EH (cell line): ENCODE measurements at places on chromosomes 1 and 21.

- no peak for DNase-seq
Observed at GRCh38 chr1:82090104-82090503, 289.4 kb downstream of the ADGRL2 start.

DNA sequence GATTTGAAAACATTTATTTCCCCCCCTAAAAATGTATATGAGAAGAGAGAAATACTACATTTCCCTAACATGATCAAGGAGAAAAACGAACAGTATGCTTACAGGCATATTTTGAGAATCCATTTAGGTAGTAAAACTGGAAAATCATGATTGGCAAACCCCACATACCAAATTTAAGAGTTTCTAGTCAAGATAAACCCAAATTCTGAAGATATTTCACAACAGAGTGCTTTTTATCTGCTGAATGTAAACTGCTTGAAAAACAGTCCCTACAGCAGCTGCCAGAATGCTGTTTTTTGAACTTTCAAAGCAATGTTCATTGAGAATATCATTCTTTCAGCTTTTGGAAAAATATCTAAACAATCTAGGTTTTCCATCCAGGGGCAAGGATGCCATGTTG is 31.0 kb downstream of the ASH1L start:
- DNase-seq, result peak; percentile 19

GRCh38 chr1:14826172-14826636 is 227.7 kb downstream of the KAZN start:
- peak; percentile 61 for DNase-seq

DNA sequence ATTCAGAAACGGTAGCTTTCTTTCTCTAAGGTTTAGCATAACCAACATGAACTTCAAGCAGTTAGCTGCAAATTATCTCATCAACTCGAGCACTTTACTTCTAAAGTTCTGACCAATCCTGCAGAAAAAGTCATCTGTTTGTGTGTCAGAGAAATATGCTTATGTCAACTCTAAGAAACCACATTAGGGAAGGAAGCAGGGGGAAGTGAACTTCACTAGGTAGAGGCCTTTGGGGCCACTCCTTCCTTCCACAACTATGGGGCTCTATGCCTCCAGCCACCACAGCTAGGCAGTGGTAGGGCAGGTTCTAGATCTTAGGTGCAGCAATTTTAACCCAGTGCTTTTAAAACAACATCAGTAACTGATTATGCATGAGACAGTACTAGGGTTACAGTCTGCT is 375.9 kb downstream of the DSCAM start:
- DNase-seq, result peak; percentile 9

DNA sequence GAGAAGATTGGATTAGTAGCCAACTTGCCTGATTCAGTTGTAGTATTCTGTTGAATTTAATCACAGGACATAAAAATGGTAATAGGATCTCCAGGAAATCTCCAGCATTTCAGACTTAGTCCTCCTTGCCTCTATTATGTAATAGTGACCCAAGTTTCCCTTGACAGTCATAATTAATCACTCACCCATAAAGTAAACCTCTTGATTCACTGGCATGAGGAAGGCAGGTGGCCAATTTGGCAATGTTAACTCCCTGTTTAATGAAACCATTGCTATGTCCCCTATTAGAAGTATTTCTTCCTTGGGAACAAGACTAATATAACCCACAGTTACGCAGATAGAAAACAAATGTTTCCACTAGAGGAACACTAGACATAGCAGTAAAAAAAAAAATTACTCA is 604.8 kb upstream of the CXADR start:
- no peak for DNase-seq

DNA sequence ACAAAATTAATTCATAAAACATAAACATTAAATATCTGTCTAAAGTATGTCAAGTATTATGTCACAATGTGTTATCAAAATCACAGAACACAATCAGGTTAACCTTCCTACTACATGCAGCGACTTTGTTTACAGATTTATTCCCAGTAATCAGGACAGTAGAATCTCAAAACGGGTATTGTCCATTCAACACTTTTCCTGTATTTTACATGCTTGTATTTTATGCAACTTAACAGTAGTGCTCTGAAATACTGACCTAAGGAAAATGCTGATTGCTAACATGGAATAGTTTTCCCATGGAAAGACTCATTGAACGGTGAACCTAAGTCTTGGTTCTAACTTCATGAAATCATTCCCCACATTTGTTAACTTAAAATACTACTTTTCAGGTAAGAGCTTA is 2.3 kb downstream of the SERBP1 start:
- DNase-seq, result no peak

DNA sequence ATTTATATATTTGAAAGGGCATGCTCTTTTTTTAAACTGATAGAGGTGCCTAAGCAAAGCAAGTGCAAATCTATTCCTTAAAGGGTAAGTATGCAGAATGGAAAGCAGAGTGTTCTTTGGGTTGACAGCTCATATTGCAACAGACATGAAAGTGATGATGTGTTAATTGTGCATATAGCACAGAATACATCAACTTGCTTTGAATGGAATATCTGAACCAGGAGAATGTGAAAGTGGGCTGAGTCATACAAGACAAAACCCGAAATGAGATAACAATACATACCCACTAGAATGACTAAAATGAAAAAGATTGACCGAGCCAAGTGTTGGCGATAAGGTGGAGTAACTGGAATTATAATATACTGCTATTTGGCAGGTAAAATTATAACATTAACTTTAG is 4.3 kb downstream of the CR1 start:
- no peak for DNase-seq

- DNase-seq, result no peak
Observed at GRCh38 chr1:1120866-1121591, 5.1 kb upstream of the C1orf159 start.

GRCh38 chr21:34989337-34990151 is 59.6 kb downstream of the RUNX1 start:
- DNase-seq, result no peak

DNA sequence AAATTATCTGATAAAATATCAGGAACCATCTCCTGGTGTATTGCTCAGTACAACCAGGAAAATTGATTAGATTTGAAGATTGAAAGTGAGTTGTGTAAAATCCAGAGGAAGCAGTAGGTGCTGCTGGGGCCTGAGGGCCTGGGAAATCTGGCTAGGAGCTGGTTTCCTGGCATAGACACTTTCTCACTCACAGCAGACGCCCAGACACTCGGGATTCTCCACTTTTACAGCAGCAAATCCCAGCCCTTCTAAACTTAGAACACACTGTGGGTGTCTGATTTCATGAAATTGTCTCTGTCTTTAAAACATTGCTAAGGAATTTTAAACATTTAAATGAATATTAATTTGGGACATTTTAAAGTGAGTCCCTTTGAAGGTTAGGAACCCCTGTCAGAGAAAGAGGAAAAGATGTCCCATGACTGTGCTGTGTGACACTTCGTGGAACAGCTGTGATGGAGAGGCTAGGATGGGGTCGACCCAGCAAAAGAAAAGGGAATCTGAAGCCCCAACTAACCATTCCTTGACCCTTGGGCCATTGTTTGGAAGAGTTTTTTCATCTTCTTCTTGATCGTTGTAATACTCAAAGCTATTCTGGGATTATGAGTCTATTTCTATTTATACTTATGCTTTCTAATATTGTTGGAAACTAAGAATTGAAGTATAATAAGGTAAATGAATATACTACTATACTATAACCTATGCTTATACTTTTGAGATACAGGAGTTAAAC is 49.0 kb upstream of the VAMP3 start:
- DNase-seq, result no peak

GRCh38 chr1:94258873-94259331 is 21.5 kb upstream of the ARHGAP29 start:
- DNase-seq, result peak; percentile 90

GRCh38 chr1:87956750-87957149 is 628.1 kb downstream of the LMO4 start:
- DNase-seq, result peak; percentile 61

- peak; percentile 68 for DNase-seq
Observed at GRCh38 chr1:30976143-30976542, 67.6 kb upstream of the SDC3 start.

DNA sequence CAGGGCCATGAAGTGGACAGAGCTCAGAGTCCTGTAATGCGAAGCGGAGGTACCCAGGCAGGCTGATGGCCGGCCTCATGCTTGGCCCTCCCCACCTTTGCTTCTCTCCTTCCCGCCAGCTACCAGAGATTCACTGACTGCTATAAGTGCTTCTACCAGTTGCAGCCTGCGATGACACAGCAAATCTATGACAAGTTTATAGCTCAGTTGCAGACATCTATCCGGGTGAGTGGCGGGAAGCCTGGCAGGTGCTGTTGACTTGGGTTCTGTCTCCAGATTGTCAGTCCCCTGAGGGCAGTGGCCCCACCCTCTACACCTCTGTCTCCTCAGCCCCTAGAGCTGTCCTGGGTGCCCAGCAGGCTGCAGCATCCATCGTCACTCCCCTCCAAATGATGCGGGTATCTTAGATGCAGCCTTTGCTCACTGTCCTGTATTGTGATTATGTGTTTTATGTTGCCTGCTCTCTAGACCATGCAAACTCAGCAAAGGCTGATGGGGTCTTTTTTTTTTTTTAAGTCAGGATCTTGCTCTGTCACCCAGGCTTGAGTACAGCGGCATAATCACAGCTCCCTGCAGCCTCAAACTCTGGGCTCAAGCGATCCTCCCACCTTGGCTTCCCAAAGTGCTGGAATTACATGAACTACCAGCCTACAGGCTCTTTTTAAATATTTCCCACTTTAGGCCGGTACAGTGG is 9.6 kb upstream of the BGLAP start:
- no peak for DNase-seq

- DNase-seq, result no peak
Observed at GRCh38 chr1:237799762-237800474, 90.8 kb downstream of the ZP4 start.

GRCh38 chr1:41073971-41074370 is 52.4 kb upstream of the SLFNL1 start:
- DNase-seq, result peak; percentile 79

DNA sequence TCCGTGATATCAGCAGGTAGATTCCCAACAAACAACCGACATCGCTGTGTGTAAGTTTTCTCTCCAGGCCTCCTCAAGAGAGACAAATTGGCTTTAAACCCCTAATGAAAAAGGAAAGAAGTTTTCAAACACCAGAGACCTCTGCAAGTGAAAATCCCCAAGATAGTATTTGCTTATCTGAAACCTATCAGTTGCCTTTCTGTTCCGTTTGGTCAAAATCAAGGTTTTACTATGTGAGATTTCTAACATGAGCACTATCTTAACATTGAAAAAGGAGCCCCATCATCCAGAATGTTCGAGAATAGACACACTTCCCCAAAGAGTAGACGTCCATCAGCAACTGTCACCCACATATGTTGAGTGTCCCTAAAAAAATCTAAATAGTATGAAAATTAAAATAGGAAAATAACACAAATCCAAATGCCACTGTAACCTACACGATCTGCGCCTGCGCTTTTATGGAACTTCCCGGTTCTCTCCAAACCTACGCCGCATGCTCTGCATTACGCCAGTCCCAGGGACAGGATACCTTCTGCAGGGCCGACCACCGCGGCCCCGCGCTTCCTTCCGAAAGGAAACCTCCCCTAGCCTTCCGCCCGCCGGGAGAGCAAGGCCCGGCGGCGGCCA is 1.4 kb downstream of the SFPQ start:
- DNase-seq, result no peak

GRCh38 chr1:234932511-234933430 is 195.9 kb downstream of the TOMM20 start:
- DNase-seq, result peak; percentile 21

DNA sequence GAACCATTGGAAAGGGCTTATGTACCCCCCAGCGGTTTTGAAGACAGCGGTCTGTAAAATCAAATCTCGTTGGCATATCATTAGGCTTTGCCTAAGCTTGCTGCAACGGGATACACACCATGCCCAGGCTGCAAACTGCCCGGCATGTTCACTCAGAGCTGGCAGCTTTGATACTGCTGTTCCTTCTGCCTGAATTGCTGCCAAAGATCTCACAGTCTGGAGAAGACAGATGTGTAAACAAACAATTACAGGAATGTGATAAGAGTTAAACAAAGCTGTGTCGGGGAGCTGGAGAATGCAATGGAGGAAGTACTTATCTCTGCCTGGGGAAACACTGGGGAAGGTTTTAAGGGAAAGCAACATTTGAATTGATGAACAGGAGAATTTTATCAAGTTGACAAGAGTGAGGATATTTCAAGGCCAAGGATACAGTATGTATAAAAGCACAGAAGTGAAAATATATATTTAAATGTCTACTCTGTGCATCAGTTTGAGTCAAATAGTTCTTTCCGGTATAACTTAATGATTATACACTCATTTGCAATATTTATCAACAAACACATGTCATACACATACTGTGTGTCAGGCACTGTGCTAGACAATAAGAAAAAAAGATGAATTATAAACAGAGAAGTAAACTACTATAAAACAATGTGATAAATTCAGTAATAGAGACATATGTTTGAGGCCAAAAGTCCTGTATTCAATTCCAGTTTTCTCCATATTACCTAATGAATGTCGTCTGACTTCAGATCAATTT is 29.9 kb downstream of the CHML start:
- peak; percentile 44 for DNase-seq

DNA sequence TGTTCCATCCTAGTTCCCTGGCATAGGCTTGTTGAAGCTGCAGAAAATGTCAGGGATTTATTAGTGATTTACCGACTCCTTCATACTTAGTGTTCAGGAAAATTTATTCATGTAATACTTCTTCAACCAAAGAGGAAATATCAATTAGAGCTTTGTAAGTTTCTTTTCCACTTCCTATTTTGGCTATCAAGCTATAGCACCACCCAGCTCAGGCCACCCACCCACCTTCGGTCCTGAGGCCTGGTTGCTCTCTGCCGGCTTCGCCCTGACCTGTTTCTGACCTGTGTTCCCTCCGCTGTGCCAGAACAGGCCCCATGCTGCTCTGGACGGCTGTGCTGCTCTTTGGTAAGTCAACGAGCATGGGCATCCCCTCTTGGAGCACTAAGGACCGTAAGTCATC is at the start of gene FCRL6:
Gene FCRL6 (plus strand): TSS at position 250 of the 400 bp plus-strand sequence. CDS start 65 bp downstream, at position 315.
- no peak for DNase-seq

- no peak for DNase-seq
Observed at GRCh38 chr1:156009404-156009803, 11.3 kb downstream of the SSR2 start.

DNA sequence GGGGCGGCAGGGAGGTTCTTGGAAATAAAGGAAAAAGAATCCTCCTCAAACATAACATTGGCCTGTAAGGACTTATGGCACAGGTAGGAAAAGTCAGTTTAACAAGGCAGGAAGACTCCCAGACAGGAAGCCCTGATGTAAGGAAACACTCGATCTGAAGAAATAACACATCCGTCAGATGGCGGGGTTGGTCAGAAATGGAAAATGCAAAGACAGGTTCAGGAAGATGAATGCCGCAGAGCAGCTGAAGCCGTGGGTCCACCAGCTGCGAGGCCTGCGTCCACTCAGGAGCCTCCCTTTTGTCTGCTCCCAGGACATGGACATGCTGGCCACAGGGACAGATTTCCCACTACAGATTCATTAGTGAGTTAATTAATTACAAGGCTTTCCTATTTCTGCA is 3.8 kb downstream of the RSPH1 start:
- no peak for DNase-seq
